ENCODE measurements at places on chromosomes 2 and 18.

DNA sequence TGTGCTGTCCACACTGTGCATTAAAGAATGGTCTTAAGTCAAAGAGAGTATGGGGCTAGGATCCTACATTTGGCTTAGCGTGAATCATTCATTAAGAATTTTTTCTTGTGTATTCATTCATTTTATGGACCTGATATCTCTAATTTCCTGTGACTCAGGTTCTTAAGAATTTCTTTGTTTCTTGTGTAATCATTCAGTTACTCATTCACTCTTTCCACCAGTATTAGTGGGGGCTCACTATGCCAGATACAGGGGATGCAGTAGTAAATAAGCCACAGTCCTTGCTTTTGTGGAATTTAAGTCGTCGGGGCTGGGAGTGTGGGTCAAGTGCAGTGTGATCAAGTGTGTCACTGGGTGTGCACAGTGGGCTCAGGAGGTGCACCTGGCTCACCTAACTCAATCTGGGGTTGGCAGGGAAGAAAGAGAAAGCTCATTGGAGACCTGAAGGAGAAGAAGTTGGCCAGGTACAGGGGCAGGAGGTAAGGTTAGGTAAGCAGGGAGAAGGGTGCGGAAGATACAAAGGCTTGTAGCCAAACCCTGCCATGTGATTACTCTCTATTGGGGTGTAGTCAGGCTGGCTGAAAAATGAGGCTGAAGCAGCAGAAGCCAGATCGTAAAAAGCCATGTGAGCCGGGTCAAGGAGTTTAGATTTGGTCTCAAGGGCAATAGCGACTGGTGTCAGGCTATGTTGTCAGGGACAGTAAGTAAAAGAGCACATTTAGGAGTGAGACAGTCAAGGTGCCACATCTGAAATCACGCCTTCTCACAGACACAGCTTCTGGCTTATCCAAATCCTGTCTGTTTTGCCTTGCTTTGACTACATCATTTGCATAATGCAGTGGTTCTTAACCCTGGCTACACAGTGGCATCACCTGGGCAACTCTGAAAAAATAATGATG is 67.2 kb downstream of the KCTD1 start:
- DNase-seq: no peak

GRCh38 chr2:219525533-219526232 is 11.4 kb downstream of the ASIC4 start:
- DNase-seq: no peak

DNA sequence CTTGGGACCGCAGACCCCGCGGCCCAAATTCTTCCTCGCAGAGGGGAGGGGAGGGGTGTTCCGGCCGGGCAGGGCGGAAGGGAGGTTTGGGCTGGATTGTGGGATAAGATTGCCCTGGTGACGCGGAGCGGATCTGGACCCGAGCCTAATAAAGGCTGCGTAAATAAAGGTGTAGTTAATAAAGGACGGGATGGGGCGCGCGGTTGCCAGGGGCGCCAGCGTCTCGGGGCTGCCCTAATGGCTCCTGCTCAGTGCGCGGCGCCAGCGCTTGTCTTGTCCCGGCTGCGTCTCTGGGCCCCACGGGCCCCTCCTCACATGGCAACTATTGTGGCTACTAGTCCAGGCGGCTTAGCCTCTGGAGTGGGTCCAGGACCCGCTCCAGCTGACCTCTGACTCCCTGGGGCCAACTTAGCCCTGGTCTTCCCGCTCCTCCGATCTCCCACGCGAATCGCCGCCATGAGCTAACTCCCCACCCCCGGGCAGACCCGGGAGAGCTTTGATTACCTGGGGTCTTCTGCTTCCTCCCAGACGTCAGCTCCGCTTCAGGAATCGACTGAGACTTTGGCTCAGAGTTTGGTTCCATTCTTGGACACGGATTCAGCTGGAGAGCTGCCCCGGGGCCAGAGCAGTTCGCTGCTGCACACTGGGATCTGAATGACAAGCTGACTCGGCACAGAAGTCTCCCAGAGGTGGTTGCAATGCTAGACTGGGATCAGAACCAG is 36.5 kb downstream of the SLC25A52 start:
- DNase-seq: peak; percentile 8

DNA sequence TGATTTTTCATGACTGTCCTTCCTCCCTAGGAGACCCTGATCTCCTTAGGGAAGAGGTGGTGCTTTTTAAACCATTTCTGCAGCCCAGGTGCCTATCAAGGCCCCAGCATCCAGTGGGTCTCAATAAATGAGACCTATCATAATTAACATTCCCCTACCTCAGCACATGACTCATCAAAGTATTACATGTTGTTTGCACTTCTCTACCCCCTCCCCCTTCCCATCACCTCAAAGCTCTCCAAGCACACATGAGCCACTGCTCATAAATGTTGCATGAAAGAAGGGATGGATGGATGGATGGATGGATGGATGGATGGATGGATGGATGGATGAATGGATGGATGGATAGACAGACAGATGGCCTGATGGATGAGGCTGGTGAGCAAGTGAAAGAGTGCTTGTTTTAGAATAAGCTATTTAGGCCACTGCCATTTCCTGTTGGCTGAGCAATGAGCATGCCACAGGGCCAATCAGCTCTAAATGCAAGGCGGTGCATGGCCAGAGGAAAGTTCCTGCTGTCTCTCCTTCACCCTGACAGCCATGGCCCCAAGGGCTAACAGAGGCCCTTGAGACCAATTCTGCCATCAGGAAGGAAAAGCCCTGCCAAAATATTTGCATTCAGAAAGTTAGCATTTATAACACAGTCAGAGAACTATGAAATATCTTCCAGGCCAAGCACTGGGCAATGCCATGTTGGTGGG is 20.9 kb upstream of the STEAP3 start:
- DNase-seq: no peak

DNA sequence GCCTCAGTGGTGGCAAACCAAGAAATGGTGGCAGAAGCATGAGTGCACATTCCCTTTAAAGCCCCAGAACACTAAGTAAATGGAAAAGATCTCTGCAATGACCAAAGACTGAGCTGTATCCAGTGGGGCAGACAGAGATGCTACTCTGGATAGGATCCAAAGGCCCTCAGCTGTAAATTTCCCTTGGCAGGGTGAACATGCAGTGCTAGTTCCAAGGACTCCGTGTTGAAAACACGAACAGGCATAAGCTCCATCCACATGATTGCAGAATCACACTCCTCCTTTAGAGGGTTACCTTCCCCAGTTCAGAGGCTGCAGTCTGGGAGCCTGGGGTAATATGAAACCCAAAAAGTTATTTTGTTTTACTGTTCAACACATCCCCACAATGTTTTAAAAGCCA is 98.6 kb upstream of the KLF7 start:
- DNase-seq: no peak

DNA sequence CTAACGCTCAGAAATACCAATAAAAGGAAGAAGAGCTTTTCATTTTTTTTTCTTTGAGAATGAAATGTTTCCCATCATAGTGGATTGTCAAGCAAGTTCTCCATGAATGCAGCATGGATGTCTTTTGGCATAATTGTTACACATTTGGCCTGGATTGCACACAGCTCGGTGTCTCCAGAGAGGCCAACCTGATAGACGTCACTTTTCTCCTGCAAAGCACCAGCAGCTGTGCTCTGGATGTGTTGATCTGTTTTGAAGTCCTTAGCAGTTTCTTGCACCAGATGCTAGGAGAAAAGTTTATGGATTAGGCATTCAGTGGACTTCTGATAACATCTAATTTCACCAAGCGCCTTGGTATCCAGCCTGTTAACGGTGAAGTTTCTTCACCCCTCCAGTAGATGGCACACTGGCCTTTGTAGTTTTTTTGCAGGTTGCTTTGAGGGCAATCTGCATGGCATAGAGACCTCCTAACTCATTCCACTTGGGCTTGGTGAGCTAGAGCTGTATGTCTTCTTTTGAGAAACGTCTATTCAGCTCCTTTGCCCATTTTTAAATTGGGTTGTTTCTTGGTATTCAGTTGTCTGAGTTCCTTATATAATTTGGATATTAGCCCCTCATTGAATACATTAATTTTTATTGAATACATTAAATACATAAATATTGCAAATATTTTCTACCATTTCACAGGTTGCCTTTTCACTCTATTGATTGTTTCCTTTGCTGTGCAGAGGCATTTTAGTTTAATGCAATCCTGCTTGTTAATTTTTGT is 59.7 kb downstream of the PTH2R start:
- peak; percentile 34 for DNase-seq

GRCh38 chr18:48869591-48869990 is 81.2 kb downstream of the SMAD7 start:
- no peak for DNase-seq

DNA sequence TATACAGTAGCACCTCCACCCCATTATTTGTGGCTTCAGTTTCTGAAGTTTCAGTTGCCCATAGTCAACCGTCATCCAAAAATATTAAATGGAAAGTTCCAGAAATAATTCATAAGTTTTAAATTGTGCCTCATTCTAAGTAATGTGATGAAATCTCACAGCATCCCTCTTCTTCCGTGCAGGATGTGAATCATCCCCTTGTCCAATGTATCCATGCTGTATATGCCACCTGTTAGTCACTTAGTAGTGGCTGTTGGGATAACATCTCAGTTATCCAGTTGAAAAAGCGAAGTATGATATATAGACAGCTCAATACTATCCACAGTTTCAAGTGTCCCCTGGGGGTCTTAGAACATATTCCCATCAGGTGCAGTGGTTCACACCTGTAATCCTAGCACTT is 119.1 kb upstream of the OTX1 start:
- DNase-seq: no peak

Data from NCI-H510A (cell line).